ENCODE measurements at places on chromosomes 6 and 20.

- no peak for DNase-seq
Observed at GRCh38 chr6:39197922-39198500, 31.3 kb downstream of the KCNK5 start.

- no peak for DNase-seq
Observed at GRCh38 chr6:14189074-14189473, 71.5 kb downstream of the CD83 start.

GRCh38 chr6:24981386-24981760 is 45.6 kb upstream of the RIPOR2 start:
- DNase-seq = no peak

GRCh38 chr6:114274836-114275235 is 68.0 kb downstream of the HS3ST5 start:
- no peak for DNase-seq

GRCh38 chr6:157513619-157514485 is 132.9 kb downstream of the ZDHHC14 start:
- DNase-seq = no peak

- DNase-seq = no peak
Observed at GRCh38 chr20:44204156-44204831, 6.3 kb downstream of the OSER1 start.

DNA sequence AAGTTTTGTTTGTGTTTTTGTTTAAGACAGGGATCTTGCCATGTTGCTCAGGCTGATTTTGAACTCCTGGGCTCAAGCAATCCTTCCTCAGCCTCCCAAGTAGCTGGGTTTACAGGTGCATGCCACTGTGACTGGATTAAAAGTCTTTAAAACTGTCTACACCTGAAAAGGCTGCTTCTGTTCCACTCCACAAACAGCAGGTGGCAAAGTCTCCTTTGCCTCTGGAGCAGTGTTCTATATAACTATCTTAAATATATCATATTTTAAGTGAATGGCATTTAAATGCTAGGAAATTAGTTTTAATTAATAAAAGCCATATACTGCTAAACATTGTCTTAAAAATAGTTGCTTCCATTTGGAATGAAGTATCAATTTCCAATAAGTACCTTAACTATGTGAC is 89.2 kb upstream of the BCLAF1 start:
- no peak for DNase-seq

DNA sequence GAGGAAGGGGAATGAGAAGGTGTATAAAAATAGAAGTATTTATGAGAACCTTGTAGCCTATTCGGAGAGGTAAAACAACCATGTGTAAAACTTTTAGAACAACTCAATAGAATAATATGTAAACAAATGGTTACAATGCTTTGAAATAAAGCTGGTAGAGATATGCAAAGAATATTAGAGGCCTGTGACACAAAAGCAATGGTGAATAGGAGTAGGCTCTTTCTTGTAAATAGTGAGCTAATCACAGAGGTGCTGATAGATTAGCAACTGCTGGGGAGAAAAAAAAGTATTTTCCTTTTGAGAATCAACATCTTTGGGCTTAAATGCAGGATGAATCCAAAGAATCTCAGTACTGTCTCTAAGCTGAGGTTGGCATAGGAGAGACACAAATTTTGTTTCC is 7.0 kb downstream of the TMEM200A start:
- DNase-seq = no peak

DNA sequence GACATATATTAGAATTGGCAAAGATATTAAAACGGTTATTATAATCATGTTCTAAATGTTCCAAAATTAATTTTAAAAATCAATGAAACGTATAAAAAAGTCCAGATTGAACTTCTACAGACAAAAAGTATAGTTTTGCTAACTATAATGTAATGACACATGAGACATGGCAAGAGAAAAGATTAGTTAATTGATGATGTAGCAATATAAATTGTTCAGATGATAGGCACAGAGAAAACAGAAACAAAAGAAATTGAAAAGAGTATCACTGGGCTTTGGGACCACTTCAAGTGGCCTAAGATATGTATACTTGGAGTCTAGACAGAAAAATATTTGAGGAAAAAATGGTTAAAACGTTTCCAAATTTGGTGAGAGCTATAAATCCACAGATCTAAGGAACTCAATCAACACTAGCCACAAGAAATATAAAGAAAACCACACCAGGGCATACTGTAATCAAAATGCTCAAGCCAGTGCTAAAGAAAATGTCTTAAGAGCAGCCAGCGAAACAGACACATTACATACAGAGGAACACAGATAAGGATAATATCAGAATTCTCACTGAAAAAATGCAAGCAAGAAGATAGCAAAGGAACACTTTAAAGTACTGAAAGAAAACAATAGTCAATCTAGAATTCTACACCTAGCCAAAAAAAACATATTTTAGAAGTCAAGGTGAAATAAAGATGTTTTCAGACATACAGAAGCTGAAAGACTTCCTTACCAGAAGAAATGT is 172.6 kb upstream of the FOXQ1 start:
- no peak for DNase-seq

DNA sequence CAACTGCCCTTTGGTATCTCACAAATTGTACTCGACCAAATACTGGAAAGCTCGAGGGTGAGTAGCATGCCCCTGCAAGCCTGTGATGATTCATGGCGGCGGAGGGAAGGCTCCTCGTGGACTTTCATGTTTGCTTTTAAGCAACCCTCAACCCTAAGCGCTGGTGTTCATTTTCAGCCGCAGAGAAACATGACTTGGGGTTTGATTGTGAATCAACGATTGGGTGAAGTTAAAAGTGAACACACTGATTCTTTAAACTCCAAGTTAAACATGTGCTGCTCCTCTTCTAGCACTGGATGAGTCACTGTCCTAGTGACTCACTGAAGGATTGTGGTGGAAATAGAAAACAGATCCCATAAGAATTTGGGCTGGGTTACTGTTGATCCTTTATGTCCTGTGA is 8.3 kb downstream of the CD109 start:
- DNase-seq = no peak

GRCh38 chr6:113120582-113121285 is 736.4 kb upstream of the MARCKS start:
- DNase-seq = no peak

DNA sequence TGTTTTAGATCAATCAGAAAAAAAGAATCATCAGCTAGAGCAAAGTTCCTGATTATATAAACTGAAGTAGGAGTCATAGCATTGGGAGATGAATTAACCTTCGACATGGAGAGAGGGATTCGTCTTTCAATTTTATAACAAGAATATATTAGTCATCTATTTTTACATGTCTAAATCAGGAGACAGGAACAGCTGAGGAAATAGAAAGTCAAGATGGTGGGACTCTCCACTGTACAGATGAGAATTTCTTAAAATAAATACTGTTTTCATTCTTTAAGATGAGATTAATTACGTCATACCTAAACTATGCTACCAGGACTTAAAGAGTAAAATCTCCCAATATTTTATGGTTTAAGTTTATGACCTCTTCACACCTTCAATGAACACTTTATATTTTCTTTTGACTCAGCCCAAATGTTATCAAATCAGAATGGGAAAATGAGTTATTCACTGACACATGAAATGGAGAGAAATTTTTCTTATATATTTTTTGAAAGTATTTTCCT is 1137.7 kb downstream of the EPHA7 start:
- DNase-seq = no peak

GRCh38 chr6:49410564-49410963 is 52.5 kb downstream of the MMUT start:
- DNase-seq = no peak

- DNase-seq = no peak
Observed at GRCh38 chr6:41367061-41367460, 31.7 kb downstream of the NCR2 start.

- DNase-seq = no peak
Observed at GRCh38 chr6:119484598-119484997, 135.0 kb upstream of the MAN1A1 start.

GRCh38 chr6:69791065-69791471 is 5.7 kb downstream of the LMBRD1 start:
- DNase-seq = no peak

DNA sequence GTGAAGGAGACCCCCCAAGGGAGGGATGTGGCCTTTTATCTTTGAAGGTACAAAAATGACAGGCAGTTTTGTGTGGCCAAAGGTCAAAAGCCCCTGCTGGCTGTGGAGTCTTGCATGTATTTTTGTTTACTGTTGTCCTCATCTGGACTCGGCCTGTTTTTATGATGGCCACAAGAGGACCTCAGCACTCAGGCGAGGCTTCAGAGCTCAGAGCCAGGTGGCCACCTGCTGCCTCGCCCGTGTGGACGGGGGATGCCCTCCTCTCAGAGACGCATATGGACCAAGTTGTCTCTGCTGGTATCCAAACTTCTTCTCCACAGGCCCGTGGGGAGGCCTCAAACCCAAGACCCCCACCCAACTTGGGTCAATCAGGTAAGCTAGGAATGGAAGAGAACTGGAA is 118.2 kb downstream of the DACT2 start:
- DNase-seq = no peak

GRCh38 chr6:159801935-159802334 is 1.9 kb downstream of the PNLDC1 start:
- DNase-seq = no peak

- no peak for DNase-seq
Observed at GRCh38 chr20:4894409-4894808, 106.9 kb downstream of the SLC23A2 start.

DNA sequence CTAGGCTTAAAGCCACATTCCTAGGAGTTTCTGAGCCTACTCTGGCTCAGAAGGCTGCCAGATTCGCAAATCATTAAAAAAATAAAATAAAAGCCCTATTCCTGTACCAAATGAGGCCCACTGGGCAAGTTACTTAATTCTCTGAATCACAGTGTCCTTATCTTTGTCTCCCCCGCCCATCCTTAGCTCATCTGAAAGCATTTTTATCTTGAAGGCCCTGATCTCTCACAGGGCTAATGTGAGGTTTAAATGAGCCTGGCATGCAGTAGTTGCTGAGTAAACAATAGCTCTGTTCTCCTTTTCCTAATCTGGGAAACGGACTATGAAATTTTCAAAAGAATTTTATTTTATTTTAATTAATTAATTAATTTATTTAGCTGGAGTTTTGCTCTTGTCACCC is 2.1 kb upstream of the ZBTB12 start:
- no peak for DNase-seq

- DNase-seq = no peak
Observed at GRCh38 chr20:11833825-11834224, 83.9 kb upstream of the BTBD3 start.

DNA sequence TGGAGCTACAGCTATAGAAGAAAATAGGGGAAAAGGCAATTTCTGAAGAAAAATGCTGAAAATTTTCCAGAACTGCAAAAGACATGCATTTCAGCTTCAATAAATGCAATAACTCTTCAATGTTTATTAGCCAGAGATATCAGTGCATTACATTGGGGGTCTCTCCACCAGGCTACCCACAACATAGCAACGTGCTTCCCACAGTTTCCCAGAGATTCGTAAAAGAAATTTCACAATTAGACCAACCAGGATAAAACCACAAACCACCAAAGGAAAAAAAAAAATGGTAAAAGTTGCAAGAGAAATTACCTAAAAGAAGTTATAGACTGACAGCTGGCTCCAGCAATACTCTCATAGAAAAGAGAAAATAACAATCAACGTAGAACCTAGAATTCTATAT is 16.0 kb downstream of the LY86 start:
- no peak for DNase-seq

- no peak for DNase-seq
Observed at GRCh38 chr6:65671922-65672321, 35.1 kb downstream of the EYS start.

- DNase-seq = no peak
Observed at GRCh38 chr20:4449957-4450715, 271.6 kb upstream of the PRND start.

DNA sequence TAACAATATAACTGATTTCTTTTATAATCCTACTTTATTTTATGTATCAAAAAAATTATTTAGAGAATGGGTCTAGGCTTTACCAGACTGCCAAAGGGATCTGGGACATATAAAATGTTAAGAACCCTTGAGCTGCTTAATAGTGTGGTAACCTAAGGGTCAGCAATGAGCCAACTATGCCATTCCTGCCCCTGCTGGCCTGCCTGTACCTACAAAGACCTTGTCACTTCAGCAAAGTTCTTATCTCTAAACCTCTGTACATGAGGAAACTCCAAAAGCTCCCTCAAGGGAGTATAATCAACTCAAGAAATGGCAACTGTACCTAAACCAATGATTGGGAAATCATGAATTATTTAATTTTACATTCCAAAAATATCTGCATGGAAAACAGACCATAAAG is 266.9 kb downstream of the PKHD1 start:
- no peak for DNase-seq

DNA sequence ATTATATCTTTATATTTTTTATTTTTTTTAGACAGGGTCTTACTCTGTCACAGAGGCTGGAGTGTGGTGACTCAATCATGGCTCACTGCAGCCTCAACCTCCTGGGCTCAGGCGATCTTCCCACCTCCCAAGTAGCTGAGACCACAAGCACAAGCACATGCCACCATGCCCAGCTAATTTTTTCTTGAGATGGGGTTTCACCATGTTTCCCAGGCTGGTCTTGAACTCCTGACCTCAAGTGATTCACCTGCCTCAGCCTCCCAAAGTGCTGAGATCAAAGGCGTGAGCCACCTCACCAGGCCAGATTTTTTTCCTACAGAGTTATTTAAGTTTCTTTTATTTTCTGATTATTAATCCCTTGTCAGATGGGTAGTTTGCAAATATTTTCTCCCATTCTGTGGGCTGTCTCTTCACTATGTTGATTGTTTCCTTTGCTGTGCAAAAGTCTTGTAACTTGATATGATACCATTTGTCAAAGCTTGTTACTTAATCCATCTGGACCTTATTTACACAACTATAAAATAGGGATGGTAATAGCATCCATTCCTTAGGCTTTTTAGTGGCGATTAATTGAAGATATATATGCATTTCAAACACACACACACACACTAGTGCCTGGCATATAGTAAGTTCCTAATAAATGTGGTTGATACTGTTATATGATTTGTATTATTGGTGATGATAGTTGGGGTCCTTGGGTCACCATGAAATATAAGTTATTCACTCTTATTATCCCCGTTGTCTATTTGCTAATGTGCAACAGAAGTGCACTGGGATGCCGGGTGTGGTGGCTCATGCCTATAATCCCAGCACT is 187.1 kb downstream of the BCAS1 start:
- no peak for DNase-seq

DNA sequence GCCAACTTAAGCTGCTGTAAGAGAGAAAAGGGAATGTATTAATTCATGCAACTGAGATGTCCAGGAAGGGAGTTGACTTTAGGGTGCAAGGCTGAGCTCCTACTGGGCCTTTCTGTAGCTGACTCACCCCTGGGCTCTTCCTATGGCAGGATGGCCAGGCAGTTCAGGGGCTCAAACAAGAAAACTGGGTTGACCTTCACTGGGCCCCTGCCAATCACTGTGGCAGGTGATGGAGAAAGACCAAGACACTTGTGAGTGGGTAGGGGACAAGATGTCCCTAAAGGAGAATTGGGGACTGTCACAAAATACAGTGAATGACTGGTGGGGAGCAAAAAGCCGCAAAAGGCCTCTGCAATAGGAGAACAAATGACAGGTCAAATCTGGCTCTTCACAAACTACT is 21.5 kb upstream of the RALGAPA2 start:
- no peak for DNase-seq

Data from activated CD4-positive, alpha-beta memory T cell treated with anti-CD3 and anti-CD28 coated beads, Interleukin-2, amount 10 ng/mL, durations not matched to agents 7 days and 5 days (primary cell).